ENCODE measurements at places on chromosomes 3 and 15. TPM values are rescaled to one million over a fixed set of nuclear protein-coding genes. Genes with fewer than 3 reads are reported as not detected.

DNA sequence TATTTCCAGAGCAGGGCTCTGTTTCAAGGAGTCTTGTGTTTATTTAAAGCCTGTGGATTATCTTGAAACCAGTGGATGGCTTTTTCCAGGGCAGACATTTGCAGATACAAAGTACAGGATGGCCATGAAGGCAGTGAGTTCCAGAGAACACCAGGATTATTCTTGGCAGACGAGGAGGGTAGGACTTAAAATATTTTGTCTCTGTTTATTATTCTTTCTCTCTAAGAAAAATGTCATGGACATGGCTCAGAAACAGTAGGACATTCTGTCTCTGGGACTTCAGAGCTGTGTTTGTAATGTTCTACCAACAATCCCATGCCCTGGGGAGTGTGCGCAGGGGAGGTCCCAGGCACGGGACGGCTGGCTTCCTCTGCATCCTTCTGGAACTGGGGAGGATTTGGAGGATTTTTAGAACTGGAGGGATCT, 125.9 kb downstream of the ATP10A start:
- no peak for DNase-seq

- DNase-seq: no peak
These were observed 86.2 kb downstream of the NBEAL2 start for GRCh38 chr3:47065681-47066080.

DNA sequence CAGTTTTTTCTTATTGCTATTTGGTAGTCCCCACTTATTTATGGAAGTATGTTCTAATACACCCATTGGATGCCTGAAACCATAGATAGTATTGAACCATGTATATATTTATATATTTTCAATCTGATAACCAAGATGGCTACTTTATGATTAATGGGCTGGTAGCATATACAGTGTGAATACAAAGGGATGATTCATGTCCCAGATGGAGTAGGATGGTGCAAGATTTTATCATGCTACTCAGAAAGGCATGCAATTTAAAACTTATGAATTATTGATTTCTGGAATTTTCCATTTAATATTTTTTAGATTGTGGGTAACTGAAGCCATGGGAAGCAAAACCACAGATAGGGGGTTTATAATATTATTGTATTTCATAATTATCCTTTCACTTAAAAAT, 35.2 kb downstream of the AP4E1 start:
- DNase-seq: no peak

ACTC1 gene
- not detected for total RNA-seq

DNA sequence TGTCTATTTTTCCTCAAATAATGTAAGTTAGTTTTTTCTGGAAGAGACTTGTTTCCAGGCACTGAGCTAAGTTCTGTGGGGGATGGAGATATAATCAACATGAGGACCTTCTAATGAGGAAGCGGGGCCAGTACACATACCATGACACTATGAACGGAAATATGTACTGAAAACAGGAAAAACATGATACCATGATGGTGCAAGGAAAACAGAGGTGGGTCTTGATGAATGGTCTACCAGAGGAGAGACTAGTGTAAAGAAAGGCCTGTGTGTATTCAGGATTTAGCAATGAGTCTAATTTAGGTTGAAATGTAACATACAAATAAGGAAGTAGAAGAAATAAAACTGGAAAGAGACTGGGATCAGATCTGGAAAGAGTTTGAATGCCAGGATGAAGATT, 38.9 kb upstream of the TPRG1 start:
- DNase-seq: no peak

LRRC3B gene
- total RNA-seq: not detected

MAP2K5 gene
- 37.8 TPM for total RNA-seq

Data from activated T-cell treated with anti-CD3 and anti-CD28 coated beads, Interleukin-2, amount 50 U/mL, for 72 hours (primary cell).